Progenitor cell of endocrine pancreas (in vitro differentiated cells): ENCODE measurements at places on chromosomes 7 and 10. TPM values are rescaled to one million over a fixed set of nuclear protein-coding genes. Genes with fewer than 3 reads are reported as not detected.

DNA sequence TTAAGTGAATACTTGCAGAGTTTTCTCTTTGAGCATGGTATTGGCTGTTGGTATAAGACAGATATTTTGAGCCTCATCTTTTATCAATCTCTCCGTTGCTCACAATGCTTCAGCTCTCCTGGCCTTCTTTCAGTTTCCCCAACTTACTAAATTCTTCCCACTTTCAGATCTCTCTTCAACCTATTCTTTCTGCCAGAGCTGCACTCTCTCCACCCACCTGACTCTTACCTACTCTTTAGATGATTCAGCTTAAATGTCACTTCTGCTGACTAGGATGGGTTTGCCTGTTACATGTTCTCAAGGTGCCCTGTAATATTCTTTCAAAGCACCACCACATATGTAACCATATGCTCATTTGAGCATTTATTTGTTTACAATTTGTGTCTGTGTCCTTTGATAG lies 1.6 kb downstream of the EXOSC1 start:
- peaks cover 29% of the 10 kb centered on the region for H3K4me1 ChIP-seq
- no peaks in the 10 kb centered on the region for H3K27me3 ChIP-seq
- no peak overlapping the region for H3K27ac ChIP-seq
- H3K4me3 ChIP-seq = peak overlapping the region; percentile 15
- H3K36me3 ChIP-seq = peaks cover 12% of the 10 kb centered on the region

DNA sequence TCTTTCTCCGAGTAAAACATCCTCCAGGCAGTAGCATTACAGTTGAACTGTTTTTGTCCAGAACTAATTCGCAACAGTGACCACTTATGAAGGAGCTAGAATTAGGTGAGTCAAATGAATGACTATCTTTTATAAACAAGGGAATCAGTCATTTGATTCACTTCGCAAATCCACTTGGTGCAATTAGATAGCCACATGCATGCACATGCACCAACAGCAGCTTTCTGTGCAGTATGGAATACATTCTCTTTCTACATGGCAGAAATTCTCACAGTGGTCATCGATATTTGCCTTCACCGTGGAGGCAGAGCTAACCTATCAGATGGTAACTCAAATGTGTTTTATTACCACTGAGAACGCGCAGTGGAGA lies 118.8 kb downstream of the CDK6 start:
- DNase-seq = no peak
- H3K36me3 ChIP-seq = no peaks in the 10 kb centered on the region
- peaks cover 4% of the 10 kb centered on the region for H3K4me1 ChIP-seq
- no peak overlapping the region for H3K4me3 ChIP-seq
- no peak overlapping the region for H3K27ac ChIP-seq

DNA sequence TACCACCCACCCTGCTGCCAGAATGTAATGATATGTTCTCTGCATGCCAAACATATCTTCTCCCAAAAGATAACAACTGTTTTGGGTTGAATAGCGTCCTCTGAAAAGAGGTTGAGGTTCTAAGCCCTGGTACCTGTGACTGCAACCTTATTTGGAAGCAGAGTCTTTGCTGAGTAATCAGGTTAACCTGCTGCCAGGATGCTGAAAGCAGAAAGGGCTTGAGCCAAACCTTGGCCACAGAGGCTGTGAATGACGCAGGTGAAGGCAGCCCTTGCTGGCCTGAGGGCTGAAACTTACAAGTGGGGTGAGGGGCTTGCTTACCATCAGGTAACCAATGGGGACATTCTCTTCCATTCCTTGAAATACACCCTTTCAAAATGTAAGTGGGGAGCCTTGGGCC lies 151.8 kb upstream of the RHEB start:
- DNase-seq = no peak
- no peak overlapping the region for H3K4me3 ChIP-seq
- H3K27ac ChIP-seq = no peak overlapping the region
- H3K4me1 ChIP-seq = peaks cover 8% of the 10 kb centered on the region

DNA sequence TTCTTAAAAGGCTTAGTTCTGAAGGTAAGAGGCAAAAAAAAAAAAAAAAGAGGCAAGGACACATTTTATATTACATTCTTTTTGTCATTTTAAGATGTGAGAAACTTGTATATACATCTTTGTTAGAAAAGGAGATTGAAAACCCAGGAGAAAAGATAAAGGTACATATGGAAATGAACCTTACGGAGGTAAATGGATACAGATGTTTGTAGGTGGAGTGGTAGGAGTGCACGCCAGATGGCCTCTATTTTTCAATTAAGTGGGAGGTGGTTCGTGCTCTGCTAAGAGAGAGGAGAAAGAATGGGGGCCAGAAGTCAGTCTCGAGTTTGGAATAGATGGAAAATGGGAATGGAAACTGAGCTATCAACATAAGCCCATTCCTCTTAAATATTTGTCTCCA lies 622.5 kb upstream of the GHITM start:
- H3K27ac ChIP-seq = no peak overlapping the region
- no peaks in the 10 kb centered on the region for H3K36me3 ChIP-seq
- no peaks in the 10 kb centered on the region for H3K27me3 ChIP-seq
- H3K4me1 ChIP-seq = peaks cover 4% of the 10 kb centered on the region
- DNase-seq = no peak

DNA sequence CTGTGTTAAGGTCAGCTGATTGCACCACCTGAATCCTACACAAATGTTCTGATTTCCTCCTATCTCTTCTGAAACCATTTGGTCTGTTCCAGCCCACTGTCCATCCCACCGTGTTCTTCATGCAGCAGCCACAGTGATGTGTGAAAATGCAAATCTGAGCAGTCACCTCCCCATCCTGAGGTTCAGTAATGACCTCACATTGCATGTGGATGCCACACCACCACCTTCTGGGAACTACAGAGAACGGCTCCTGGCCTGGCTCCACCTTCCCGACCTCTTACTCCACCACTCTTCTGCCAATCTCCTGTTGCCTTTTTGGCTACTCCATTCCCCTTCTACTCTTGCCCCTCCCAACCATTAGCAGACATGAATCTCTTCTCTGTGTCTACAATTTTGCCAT lies 244.4 kb downstream of the TNS3 start:
- H3K36me3 ChIP-seq = peaks cover 22% of the 10 kb centered on the region
- no peak for DNase-seq
- no peak overlapping the region for H3K4me3 ChIP-seq
- H3K4me1 ChIP-seq = peaks cover 18% of the 10 kb centered on the region
- no peaks in the 10 kb centered on the region for H3K27me3 ChIP-seq

- peak overlapping the region; percentile 100 for H3K4me3 ChIP-seq
- DNase-seq = peak; percentile 50
- peaks cover 26% of the 10 kb centered on the region for H3K4me1 ChIP-seq
- H3K27ac ChIP-seq = peak overlapping the region; percentile 97
- H3K36me3 ChIP-seq = peaks cover 7% of the 10 kb centered on the region
Observed at GRCh38 chr10:96719850-96720421, 378 bp downstream of the PIK3AP1 start.

The LEP gene
- not detected in 2 replicates for total RNA-seq

The GSAP gene
- total RNA-seq = 9.9 and 10.9 TPM in 2 replicates

The NPY gene
- total RNA-seq = 1.1 TPM in 1 of 2 replicates, not detected in the other

The ARL5B gene
- total RNA-seq = 52.7 and 54.2 TPM in 2 replicates
